ENCODE measurements at places on chromosomes 16 and 17.

DNA sequence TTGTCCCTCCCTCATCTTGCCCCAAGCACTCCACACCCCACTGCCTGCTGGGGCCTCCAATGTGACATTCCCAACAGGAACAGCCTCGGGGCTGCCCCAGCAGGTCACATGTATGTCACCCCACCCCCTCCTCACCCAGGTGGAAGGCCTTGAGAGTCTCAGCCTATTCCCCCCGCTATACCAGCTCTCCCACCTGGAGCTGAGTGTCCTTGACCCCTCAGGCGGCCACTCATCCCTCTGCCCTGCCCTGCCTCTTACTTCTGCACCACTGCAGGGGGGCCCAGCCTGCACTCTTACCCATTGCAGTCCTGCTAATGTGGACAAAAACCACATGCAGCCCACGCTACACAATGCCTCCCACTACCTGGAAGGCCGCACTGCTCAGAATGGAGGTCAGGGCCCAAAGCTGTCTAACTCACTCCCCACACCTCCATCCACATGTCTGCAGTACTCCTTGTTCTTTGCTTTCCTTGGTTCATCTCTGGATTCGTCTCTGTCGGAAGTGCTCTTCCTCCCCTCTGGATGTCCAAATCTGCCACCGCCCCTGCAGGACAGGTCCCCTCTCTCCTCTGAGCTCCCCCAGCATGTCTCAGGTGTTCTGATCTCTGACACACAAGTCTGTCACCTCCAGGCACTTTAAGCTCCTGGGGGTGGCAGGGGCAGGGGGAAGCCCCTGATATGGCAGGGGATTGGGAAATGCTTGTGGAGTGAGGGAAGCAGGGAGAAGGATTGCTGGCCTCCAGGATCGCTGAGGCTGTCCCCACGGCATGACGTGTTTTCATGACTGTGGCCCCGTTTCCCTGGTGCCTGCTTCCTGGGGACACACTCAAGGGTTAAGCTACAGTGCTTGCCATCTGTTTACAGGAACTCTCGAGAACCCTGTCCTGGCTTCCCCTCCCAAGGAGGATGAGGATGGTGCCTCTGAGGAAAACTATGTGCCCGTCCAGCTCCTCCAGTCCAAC, 20.8 kb downstream of the TRPV2 start:
- DNase-seq: no peak

DNA sequence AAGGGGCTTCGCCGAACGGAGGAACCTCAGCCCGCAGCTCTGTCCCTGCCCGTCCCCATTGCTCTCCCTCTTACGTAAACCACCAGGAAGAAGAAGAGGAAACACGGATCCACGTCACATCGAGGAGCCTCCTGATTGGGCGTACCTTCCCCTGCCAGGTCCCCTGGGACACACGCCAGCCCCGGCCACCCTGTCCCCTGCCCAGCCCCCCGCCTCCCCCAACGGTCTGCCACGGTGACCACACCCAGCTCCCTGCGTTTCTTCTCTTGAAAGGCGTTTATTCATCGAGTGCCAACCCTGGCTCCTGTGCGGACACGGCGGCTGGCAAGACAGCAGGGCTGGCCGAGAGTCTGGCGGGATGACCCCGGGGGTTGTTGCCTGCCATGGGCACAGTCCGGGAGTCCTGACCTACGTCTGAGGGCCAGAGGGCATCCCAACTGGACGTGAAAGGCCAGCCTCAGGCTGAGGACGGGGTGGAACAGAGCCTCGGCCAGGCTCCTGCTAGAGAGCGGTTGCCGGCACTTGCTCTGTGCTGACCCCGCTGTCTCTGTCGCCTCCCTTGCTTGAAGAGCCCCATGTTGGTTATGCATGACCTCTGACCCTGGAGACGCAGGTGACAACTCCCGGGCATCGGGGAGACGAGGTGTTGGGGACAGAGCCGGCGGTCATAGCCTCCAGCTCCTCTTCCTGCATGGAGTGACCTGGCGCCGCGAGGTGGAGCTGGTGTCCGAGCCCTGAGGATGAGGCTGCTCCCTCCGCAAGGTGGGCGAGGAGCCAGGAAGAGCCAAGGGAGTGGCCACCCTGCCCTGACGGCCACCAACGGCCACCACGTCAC, 40.5 kb upstream of the ACSF3 start:
- no peak for DNase-seq

- DNase-seq: no peak
Observed at GRCh38 chr17:78368854-78369495, 9.1 kb upstream of the SOCS3 start.

GRCh38 chr17:49727380-49727779, 19.6 kb upstream of the SLC35B1 start:
- no peak for DNase-seq

DNA sequence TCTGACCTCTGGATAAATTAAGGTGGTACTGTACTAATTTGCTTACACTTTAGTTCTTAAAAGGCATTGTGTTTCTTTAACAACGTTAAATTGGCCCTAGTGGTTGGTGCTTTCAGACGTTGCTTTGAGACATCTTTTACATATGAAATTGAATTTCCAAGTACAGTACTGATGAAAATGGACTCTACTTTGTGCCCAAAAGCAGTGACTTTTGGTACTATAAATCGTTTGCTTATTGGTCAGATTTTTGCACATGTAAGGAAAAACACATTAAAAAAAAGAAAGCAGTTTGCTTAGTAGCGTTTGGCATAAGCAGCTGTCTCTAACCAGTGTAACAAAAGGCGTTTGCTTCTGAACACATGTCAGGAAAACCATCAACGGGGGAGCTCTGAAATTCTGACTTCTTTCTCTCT, 139.6 kb downstream of the CDK5R1 start:
- DNase-seq: no peak

DNA sequence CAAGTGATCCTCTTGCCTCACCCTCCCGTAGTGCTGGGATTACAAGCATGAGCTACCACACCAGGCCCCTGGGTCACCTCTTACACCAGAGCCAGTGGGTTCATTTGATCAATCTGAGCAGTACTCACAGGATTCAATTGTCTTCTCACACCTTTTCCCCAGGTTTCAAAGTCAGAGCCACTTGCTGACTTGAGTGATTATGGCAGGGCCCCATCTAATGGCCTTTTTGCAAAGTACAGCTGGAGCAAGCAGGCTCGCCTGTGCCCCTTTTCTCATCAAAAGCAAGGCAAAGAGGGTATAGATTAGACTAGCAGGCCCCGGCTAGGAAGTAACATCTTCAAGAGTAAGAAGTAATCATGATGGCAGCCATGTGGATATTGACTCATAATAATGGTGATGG, 114.8 kb upstream of the NOL11 start:
- peak; percentile 11 for DNase-seq

- DNase-seq: no peak
Observed at GRCh38 chr16:12462426-12463280, 341.0 kb downstream of the CPPED1 start.

- peak; percentile 18 for DNase-seq
Observed at GRCh38 chr17:45050481-45051059, 862 bp downstream of the DCAKD start.

Data from stimulated activated CD4-positive, alpha-beta T cell treated with anti-CD3 and anti-CD28 coated beads, TNF-alpha, amount 100 ng/mL, for 48 hours (primary cell).